ENCODE measurements at places on chromosomes 6 and 20. TPM values are rescaled to one million over a fixed set of nuclear protein-coding genes. Genes with fewer than 3 reads are reported as not detected.

GRCh38 chr20:38272961-38273360 lies 12.4 kb upstream of the KIAA1755 start:
- no peaks in the 10 kb centered on the region for H3K36me3 ChIP-seq
- no peak overlapping the region for H3K27ac ChIP-seq
- no peak for DNase-seq
- H3K4me1 ChIP-seq, result no peaks in the 10 kb centered on the region

- no peak for DNase-seq
- H3K27ac ChIP-seq, result no peak overlapping the region
- H3K4me3 ChIP-seq, result no peak overlapping the region
Observed at GRCh38 chr20:44287272-44288097, 23.5 kb downstream of the FITM2 start.

DNA sequence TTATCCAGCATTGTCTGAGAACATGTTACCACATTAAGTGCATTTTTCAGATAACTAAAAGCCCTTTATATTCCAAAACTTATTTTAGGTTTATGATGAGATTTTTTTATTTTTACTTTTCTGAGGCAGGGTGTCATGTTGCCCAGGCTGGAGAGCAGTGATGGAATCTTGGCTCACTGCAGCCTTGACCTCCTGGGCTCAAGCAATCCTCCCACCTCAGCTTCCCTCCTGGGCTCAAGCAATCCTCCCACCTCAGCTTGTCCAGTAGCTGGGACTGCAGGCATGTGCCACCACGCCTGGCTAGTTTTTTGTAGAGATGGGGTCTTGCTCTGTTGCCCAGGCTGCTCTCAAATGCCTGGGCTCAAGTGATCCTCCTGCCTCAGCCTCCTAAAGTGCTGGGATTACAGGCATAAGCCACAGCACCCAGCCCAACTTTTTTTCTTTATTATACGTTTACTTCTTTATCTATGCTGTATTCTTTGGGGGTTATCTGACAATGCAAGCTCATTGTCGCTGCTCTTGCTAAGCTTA lies 6.2 kb downstream of the DYNLT1 start:
- DNase-seq, result no peak
- peak overlapping the region; percentile 37 for H3K27ac ChIP-seq
- no peaks in the 10 kb centered on the region for H3K27me3 ChIP-seq
- no peak overlapping the region for H3K4me3 ChIP-seq

The SRMS gene
- total RNA-seq, result 0.24 TPM

DNA sequence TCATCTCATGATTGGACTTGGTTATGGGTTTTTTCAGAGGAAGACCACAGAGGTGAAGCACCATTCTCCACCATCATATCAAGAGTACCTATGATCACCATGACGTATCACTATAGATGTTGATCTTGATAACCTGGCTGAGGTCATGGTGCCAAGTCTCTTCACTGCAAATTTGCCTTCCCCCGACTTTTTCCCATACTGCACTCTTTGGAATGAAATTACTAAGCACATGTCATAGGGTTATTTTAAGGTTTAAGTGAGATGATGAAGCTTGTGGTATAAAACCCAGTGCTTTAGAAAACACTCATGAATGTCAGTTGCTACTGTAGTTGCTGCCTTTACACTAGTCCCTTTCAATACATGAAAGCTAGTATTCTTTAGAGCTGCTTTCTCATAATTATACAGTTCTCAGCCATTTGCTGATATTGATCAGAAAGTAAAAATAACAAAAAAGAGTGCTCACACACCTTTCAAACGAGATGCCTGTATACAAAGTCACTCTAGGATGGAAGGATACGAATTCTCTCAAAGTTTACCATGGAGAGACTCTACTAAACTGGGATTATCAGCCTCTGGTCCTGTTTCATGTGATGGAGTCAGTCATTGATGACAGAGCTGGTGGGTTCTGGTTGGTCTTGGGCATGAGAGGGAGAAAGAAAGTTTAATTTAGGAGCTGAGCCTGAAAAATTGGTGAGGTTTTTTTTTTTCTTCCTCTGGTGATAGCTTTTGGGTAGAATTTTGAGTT lies 228.1 kb downstream of the PRL start:
- no peak overlapping the region for H3K27ac ChIP-seq
- no peaks in the 10 kb centered on the region for H3K27me3 ChIP-seq
- no peak overlapping the region for H3K4me3 ChIP-seq
- no peaks in the 10 kb centered on the region for H3K36me3 ChIP-seq
- no peak for DNase-seq

The FNDC11 gene
- 1.2 TPM for total RNA-seq

DNA sequence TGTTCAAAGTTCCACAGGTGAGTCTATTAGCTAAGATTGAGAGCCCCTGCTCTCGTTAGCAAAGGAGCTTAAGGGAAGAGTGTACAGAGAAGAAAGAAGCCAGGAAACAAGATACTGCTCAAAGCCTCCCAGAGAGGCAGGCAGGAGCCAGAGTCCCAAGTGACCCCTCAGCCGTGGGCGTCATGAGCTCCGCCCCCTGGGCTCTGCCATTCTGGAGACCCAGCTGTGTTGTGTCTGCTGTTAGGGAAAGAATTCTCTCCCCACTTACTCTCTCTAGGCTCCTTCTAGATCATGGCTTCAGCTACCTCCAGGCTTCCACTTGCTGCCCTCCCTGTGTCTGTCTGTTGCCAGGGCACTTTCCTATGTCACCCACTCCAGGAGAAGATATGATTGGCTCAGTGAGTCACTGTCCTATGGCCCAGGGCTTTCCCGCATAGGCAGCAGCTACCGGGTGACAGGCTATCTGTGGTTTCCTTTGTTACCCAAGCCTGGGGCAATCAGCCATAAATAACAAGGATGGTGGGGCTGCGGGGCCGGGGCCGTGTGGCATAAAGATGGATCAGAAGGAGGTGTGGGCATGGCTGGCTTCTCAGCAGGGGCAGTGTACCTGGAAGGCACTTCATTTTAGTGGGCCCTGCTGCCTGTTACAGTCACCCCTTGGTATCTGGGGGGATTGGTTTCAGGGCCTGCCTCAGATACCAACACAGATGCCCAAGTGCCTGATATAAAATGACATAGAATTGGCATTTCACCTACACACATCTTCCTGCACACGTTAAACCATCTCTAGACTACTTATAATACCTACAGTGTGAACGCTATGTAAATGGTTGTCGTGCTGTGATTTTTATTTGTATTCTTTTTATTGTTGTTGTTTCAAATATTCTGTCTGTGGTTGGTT lies 118.9 kb downstream of the ARMC2 start:
- H3K4me3 ChIP-seq, result no peak overlapping the region
- H3K27ac ChIP-seq, result no peak overlapping the region
- no peaks in the 10 kb centered on the region for H3K4me1 ChIP-seq
- H3K36me3 ChIP-seq, result no peaks in the 10 kb centered on the region

GRCh38 chr20:63495741-63496595 lies 2.9 kb downstream of the EEF1A2 start:
- H3K4me3 ChIP-seq, result no peak overlapping the region
- DNase-seq, result peak; percentile 59
- no peaks in the 10 kb centered on the region for H3K36me3 ChIP-seq
- no peak overlapping the region for H3K27ac ChIP-seq
- no peaks in the 10 kb centered on the region for H3K4me1 ChIP-seq

The OR12D3 gene
- not detected for total RNA-seq

The PLCB1 gene
- total RNA-seq, result 17.6 TPM

DNA sequence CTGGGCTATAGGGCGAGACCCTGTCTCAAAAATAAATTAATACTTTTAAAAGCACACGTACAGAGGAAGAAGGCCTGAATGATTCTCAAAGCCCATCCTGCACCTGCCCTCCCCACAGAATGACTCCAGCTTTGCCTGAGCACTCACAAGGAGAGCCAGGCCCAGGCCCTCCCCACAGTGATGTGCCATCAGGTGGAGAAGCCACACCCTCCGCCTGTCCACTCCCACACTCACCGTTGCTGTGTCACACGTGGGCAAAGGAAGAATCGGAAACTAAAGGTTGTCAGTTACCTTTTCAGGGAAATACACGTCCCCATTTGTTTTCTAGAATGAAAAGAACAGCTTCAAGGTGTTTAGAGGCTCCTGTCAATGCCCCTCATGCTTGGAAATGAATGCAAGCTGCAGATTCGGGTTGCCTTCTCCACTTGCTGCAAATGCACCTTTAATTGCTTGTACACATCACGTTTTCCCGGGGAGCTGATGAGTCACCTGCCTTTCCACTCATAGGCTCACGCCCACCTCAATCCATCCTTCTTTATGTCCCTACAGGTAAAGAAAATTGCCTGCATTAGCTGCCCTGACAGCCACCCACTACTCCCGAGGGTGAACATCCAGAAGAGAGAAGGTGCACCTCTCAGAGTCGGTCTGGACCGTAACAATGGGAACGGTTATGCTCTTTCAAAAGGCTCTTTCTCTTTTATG lies 45.5 kb upstream of the AFDN start:
- no peaks in the 10 kb centered on the region for H3K4me1 ChIP-seq
- no peak overlapping the region for H3K27ac ChIP-seq
- H3K4me3 ChIP-seq, result no peak overlapping the region
- H3K27me3 ChIP-seq, result no peaks in the 10 kb centered on the region
- DNase-seq, result no peak

The ULBP2 gene
- 0.74 TPM for total RNA-seq

The ID1 gene
- 16.9 TPM for total RNA-seq

The SLC2A10 gene
- 0.17 TPM for total RNA-seq

- no peak for DNase-seq
- H3K4me1 ChIP-seq, result peaks cover 8% of the 10 kb centered on the region
- no peaks in the 10 kb centered on the region for H3K27me3 ChIP-seq
- peaks cover 4% of the 10 kb centered on the region for H3K36me3 ChIP-seq
- no peak overlapping the region for H3K27ac ChIP-seq
Observed at GRCh38 chr6:143058987-143059386, 1.7 kb upstream of the AIG1 start.

- no peaks in the 10 kb centered on the region for H3K36me3 ChIP-seq
- no peak overlapping the region for H3K27ac ChIP-seq
Observed at GRCh38 chr6:56374841-56375369, 127.5 kb upstream of the COL21A1 start.

Measured in naive thymus-derived CD4-positive, alpha-beta T cell (primary cell).